ENCODE measurements at places on chromosomes 6 and 20. TPM values are rescaled to one million over a fixed set of nuclear protein-coding genes. Genes with fewer than 3 reads are reported as not detected.

- DNase-seq, result no peak
Observed at GRCh38 chr6:80528115-80528514, 421.6 kb downstream of the BCKDHB start.

DNA sequence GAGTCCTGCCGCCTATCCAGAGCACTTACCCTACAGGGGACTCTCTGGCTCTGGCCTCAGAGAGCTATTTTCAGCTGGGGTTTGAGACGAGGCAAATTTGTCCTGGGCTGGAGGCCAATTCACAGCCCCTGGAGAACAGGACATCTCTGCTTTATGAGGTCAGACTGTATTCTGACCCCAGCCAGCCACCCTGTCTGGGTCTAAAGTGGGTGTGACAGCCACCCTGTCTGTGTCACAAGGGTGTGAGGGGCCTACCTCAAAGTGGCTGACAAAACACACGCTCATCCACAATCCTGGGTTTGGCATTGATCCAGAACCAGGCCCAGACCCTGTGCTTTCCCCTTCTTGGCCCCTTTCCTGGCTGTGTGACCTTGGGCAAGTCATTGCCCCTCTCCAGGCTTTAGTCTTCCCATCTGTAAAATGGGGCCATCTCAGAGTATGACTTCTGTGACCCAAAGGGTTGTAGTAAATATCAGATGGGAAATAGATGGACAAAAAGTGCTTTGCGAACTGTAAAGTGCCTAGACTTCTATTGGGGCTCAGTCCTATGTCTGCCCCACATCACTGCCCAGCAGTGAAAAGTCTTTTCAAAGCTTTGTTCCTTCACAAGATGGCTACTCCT, 44.1 kb upstream of the TGM2 start:
- no peak for DNase-seq

DNA sequence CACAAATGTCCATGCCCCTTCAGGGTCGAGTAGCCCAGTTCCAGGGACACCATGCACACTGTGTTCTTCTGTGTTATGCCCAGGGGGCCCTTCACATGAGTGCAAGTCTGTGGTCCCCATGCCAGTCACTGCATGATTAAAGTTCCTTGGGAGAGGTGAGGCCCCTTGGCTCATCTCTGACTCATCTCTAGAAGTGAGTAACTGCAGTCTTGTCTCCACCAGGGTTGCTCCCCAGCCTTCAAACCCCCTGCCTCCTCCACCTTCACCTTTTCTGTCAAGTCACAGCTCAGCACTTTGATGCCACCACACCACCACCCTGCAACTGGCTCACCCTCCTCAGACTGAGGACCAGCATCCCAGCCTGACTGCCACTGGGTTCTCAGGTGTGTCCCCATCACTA, 161.7 kb downstream of the UNC5CL start:
- DNase-seq, result no peak

- no peak for DNase-seq
Observed at GRCh38 chr20:54257071-54257816, 49.4 kb downstream of the PFDN4 start.

- DNase-seq, result no peak
Observed at GRCh38 chr20:50837532-50838321, 42.9 kb downstream of the BCAS4 start.

The UNC5CL gene
- total RNA-seq, result 2.1 TPM

Data from natural killer cell (primary cell).